ENCODE measurements at places on chromosomes 13 and 19.

DNA sequence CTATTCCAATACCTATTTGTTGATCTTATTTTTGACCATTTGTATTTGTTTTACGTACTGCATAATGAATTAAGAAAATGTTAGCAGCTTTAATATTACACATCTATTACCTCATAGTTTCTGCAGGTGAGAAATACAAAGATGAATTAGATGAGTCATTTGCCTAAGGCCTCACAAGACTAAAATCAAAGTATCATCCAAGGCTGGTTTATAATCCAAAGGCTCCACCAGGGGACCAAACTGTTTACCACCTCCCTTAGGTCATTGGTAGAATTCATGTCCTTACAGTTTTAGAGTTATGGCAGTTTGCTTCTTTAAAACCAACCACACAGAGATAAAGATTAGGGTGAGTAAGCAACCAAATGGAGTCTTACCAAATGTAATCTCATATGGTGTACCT lies 848.1 kb downstream of the SLITRK6 start:
- no peak for DNase-seq

- no peak for DNase-seq
Measured at GRCh38 chr13:95180513-95181245, 120.6 kb downstream of the ABCC4 start.

DNA sequence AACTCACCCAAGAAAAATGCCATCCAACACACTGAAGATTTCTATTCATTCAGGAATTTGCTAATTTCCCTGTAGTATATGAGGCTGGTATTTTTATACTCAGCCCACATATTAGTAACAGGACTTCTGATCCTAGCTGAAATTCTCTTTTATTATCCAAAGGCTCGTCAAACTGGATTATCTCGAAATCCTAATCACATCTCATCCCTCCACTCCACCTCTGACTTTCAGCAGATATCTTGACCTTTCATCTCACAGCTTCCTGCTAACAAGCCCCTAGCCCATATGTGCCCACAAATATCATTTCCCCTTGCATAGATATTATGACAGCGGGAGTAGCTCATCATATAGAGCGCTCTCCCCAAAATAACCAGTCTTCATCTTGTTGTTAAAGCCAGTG lies 279.7 kb downstream of the FGF14 start:
- DNase-seq, result no peak

GRCh38 chr19:46463516-46463915 lies 7.8 kb downstream of the PNMA8A start:
- DNase-seq, result no peak

DNA sequence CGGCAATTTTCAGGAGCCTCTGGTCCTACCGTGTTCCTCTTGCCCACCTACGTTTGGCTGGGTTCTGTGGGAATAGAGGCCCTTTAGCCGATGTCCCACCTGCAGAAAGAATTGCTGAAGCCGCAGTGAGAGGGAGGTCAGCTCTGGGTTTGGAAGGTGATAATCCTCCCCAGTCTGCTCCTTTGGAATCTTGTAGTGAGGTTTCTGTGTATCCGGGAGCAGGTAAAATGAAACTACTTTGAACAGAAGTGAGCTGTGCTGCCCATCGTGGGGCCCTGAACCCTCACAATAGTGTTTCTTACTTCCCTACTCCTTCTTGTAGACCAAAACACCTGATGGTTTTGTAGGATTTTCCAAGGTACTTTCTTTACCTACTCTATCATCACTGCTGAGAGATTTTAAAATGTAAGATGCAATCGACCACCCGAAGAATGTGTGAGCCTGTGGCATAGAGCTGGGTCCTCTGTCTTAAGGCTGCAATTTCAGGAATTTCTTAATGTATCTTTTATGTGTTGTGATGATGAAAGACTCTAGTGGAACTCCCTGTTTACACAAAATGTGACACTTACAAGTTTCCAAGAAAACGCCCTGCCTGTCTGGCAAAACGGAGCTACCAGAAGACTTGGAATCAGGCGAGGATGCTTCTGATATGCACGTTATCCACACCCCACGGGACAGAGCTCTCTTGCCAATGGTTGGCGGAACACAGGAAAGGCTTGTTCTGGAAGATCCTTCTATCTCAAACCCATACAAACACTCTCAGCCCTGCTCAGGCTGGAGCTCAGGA lies 76.1 kb downstream of the RGCC start:
- no peak for DNase-seq

- no peak for DNase-seq
Measured at GRCh38 chr13:21240586-21240985, 64.1 kb downstream of the MRPL57 start.

- no peak for DNase-seq
Measured at GRCh38 chr19:12842511-12842910, 4.2 kb downstream of the MAST1 start.

- no peak for DNase-seq
Measured at GRCh38 chr19:31562966-31563612, 213.9 kb upstream of the TSHZ3 start.

- DNase-seq, result no peak
Measured at GRCh38 chr19:40567040-40567749, 9.5 kb upstream of the SHKBP1 start.

GRCh38 chr13:75774176-75774575 lies 138.0 kb downstream of the LMO7 start:
- no peak for DNase-seq

DNA sequence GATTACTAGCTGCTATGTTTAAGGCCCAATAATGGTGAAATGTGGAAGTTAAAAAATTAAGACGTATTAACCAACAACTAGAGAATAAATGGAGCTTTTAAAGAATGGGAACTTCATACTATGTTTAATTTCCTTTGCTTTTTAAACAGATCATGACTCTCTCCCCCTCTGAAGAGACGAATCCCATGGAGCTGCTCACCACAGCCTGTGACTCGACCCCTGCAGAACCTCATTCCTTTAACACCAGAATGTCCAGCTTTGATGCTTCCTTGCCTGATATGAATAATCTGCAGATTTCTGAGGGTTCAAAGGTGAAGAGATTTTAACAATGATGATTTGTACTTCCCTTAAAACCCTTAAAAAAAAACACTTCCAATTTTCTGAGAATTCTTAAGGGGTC lies 53.0 kb downstream of the ZAR1L start:
- no peak for DNase-seq

GRCh38 chr19:47232422-47233211 lies 1.6 kb upstream of the BBC3 start:
- DNase-seq, result no peak

DNA sequence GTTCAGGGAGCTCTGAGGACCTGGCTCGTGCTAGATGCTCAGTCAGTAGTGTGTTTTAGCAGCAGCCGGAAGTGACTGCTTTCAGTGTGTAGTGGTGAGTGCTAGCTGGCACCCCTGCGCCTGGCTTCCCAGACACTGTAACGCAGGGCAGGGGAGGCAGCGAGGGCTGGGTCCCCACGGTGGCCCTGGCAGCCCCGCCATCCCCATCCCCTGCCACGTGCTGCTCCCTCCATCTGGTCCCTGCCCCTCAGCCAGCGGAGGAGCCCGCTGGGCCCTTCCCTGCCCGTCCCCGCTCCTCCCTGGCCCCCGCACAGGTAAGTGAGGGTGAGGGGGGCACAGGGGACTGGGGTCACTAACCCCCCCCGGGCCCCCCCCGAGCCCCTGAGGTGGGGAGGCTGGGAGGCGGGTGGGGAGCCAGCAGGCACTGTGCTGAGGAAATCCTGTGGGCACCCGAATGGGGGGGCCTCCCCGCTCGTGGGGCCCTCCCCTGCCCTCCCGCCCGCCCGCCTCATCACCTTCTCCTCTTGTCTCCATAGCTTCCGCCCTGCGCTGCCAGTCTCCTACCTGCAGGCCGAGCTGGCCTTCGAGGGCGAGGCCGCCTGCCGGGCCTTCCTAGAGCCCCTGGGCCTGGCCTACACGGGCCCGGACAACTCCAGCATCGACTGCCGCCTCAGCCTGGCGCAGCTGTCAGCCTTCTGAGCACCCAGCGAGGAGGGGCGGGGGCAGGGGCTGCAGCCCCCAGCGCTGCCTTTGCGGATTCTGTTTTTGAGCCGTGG lies 3.2 kb downstream of the LENG9 start:
- DNase-seq, result no peak

GRCh38 chr13:49563516-49563915 lies 21.8 kb downstream of the RCBTB1 start:
- DNase-seq, result no peak

- DNase-seq, result no peak
Measured at GRCh38 chr13:44334751-44335150, 38.9 kb upstream of the SERP2 start.

GRCh38 chr19:46471116-46471733 lies at the start of gene PNMA8A:
TSS of gene PNMA8A (minus strand) at chr19:46471563. CDS start at chr19:46471035, 528 bp downstream.
- peak; percentile 91 for DNase-seq

DNA sequence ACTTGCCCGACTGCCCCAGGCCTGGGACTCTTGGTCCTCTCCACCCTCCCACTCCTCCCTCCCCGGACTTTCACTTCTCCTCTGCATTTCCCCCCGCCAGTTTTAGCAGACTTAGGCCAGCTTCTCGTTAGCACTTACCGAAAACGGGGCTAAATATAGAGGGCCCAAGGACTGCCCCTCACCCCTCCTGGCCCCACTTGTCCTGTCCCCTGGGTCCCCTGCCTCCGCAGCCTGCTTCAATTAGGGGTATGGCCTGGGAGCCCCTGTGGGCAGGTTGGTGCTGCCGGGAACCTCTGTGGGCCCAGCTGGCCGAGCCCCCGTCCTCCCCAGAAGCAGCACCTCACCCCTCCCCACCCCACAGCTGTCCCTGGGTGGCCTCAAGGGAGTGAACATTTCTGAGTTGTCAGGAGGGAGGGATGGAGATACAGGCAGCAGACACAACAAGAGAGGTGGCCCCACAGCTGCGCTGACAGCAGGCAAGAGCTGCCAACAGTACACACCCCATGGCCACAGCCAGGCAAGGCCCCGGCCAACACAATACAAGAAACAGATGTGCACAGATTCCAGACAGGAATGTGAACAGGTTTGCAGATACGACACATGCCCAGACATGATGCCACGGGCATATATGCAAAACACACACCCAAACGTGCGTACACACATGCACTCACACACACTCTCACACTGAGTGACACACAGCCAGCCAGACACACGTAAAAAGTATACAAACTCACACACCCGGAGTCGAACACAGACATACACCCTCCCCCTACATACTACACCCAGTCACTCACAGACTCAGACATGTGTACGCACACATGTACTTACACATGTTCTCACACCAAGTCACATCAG lies 2.6 kb downstream of the POU2F2 start:
- no peak for DNase-seq
